Right forelimb (tissue), 1 donor: ENCODE measurements at places on chromosomes 1 and 21.

- no peak for DNase-seq
Measured at GRCh38 chr1:14495996-14496395, 102.5 kb upstream of the KAZN start.

DNA sequence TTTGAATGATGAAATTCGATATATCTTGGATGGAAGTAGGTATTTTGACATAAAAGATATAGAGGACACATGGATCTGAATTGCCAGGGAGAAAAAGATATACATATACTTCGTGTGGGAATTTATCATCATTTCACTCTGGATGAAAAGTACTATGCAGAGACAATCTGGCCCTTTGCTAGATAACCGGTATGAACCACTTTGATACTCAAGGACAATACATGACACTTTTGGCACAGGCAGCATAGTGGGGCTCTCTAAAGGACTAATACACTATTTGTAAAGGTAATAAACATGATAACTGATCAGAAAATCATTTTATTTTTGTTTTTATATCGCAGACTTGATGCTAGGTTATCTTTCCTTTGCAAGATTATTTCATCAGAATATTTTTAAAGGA, 24.2 kb downstream of the JAK1 start:
- DNase-seq, result no peak

- DNase-seq, result no peak
Measured at GRCh38 chr1:19960591-19960990, 18.8 kb downstream of the PLA2G2A start.

- DNase-seq, result no peak
Measured at GRCh38 chr1:15770313-15770962, 11.8 kb downstream of the FBLIM1 start.
